ENCODE measurements at places on chromosomes 1 and 21.

DNA sequence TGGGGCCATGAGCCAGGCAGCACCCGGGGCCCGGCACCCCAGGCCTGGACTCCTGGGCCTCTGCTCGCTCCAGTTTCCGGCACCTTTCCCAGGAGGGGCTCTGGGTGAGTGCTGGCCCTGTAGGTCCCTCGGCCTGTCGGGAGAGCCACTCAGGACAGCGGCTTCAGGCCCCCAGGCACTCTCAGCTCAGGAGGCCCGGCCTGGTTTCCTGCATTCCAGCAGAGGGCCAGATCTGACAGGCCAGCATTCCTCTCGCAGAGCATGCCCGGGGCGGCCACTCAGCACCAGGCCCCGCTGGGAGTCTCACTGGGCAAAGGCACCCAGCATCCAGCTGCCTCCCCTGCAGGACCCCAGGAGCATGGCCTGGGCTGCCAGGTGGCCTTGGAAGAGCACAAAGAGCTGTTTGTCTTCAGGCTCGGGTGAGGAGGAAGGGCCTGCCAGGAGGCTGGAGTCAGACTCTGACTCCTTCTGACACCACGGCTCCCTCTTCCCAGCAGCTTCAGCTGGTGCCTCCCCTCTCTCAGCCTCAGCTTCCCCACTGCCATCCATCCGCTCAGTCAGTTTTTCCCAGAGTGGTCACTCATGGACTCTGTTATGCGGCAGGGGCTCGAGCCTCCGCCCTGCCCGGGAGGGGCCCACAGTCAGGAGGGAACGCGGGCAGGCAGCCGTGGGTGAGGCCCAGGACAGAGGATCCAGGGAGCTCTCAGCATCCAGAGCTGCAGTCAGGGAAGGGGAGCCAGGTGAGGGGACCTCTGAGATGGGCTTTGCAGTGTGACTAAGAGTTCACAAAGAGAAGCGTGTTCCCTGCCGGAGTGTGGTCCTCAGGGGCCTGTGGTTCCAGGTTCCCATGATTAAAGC is 51.7 kb downstream of the WNT9A start:
- no peak overlapping the region for H3K4me3 ChIP-seq
- peak; percentile 16 for DNase-seq
- no peaks in the 10 kb centered on the region for H3K36me3 ChIP-seq
- H3K27me3 ChIP-seq, result no peaks in the 10 kb centered on the region
- H3K4me1 ChIP-seq, result peaks cover 5% of the 10 kb centered on the region

- no peak for DNase-seq
- H3K4me3 ChIP-seq, result no peak overlapping the region
- H3K36me3 ChIP-seq, result no peaks in the 10 kb centered on the region
- no peaks in the 10 kb centered on the region for H3K4me1 ChIP-seq
Measured at GRCh38 chr1:186812570-186812969, 16.2 kb upstream of the PLA2G4A start.

DNA sequence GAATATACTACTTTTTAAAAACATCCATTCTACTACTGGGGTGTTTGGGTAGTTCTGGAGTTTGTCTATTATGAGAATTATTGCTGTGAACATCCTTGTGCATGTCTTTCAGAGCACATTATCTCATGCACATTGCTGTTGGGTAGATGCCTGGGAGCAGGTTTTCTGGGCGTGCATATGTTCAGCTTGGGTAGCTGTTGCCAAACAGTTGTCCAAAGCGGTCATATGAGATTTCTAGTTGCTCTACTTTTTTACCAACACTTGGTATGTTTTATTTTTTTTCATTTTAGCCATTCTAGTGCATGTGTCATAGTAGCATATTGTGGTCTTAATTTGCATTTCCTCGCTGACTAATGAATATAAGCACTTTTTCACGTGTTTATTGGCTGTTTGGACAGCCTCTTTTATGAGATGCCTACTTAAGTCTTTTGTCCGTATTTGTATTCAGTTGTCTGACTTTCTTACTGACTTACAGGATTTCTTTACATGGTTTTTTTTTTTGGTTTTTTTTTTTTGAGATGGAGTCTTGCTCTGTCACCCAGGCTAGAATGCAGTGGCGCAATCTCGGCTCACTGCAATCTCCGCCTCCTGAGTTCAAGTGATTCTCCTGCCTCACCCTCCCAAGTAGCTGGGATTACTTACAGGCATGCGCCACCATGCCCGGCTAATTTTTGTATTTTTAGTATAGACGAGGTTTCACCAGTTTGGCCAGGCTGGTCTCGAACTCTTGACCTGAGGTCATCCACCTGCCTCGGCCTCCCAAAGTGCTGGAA is 18.1 kb downstream of the ZDHHC18 start:
- DNase-seq, result no peak
- H3K27ac ChIP-seq, result no peak overlapping the region
- H3K27me3 ChIP-seq, result no peaks in the 10 kb centered on the region
- no peaks in the 10 kb centered on the region for H3K4me1 ChIP-seq

GRCh38 chr1:85091671-85092280 is 43.5 kb upstream of the MCOLN3 start:
- no peak overlapping the region for H3K4me3 ChIP-seq
- DNase-seq, result no peak
- H3K36me3 ChIP-seq, result no peaks in the 10 kb centered on the region
- H3K4me1 ChIP-seq, result no peaks in the 10 kb centered on the region
- H3K27me3 ChIP-seq, result no peaks in the 10 kb centered on the region
- H3K27ac ChIP-seq, result no peak overlapping the region

DNA sequence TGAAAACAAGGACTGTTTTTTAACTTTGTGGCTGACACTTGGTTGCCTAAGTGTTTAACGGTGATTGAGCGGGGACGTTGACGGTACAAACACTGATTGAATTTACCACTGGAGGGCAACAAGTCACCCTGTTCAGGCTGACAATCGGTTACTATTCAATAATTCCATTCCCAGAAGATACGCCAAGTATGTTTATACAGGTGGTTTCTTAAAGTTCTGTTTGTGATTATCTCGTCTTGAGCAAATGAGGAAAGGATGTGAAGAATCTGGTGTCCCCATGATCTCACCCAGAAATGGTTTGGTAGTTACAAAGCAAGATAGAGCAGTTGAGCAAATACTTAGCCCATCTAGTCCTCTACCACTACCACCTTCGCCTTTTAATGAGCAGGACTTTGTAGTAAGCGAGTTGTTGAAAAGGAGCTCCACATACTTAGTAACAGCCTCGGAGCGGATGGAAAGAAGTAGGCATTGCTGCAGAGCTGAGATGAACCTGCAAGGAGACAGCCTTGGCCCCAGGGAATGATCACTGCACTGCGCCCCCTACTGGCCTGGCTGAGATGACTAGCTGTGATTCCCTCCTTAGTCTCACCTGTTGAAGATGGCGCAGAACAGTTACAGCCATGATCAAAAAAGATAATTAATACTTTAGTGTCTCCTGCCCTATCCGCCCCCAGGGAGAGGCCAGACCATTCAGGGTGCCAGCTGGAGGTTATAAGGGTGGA is 36.3 kb downstream of the IFNAR1 start:
- no peaks in the 10 kb centered on the region for H3K27me3 ChIP-seq
- peak overlapping the region; percentile 21 for H3K27ac ChIP-seq
- DNase-seq, result peak; percentile 76

- H3K4me3 ChIP-seq, result no peak overlapping the region
- no peaks in the 10 kb centered on the region for H3K36me3 ChIP-seq
- H3K4me1 ChIP-seq, result peaks cover 8% of the 10 kb centered on the region
- no peak overlapping the region for H3K27ac ChIP-seq
- no peak for DNase-seq
Measured at GRCh38 chr1:6956488-6957159, 171.4 kb downstream of the CAMTA1 start.

DNA sequence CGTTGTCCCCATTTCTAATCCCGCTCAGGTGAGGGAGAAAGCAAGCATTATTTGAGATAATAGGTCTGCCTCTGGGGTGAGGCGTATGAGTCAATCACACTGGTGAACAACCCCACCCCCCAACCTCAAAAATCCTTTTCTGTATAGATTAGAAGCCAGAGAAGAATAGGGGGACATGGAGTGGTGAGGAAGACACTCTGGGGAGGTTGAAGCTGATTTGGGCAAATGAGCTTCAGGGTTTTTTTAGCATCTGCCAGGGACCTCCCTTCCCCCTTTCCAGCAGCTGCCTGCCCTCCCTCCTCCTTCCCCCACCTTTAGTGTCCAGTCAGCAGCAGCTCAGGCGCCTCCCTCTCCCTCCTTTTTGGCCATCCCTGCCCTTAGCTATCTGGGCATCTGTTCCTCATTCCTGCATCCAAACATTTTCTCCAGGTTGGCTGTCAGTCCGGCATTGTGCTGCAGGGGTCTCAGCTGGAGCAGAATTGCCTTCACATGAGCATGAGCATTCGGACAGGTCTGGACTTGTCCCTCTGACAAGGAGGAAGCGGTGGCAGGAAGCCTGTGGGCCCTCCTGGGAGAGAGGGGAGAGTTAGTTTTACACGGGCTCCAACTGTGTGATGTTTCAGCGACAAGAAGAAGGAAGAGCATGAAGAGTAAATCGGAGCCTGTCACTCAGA is 30.8 kb upstream of the PTGFRN start:
- H3K27me3 ChIP-seq, result no peaks in the 10 kb centered on the region
- H3K36me3 ChIP-seq, result no peaks in the 10 kb centered on the region
- no peak for DNase-seq
- no peak overlapping the region for H3K4me3 ChIP-seq

- H3K36me3 ChIP-seq, result no peaks in the 10 kb centered on the region
- H3K27ac ChIP-seq, result no peak overlapping the region
- H3K27me3 ChIP-seq, result no peaks in the 10 kb centered on the region
- H3K4me1 ChIP-seq, result no peaks in the 10 kb centered on the region
Measured at GRCh38 chr1:247358920-247359319, 27.3 kb upstream of the ZNF496 start.

GRCh38 chr21:34671891-34672290 is 3.1 kb downstream of the CLIC6 start:
- peaks cover 22% of the 10 kb centered on the region for H3K4me1 ChIP-seq
- DNase-seq, result no peak
- no peaks in the 10 kb centered on the region for H3K36me3 ChIP-seq
- no peak overlapping the region for H3K27ac ChIP-seq
- no peak overlapping the region for H3K4me3 ChIP-seq
- no peaks in the 10 kb centered on the region for H3K27me3 ChIP-seq

- H3K27ac ChIP-seq, result no peak overlapping the region
- H3K4me1 ChIP-seq, result peaks cover 17% of the 10 kb centered on the region
- H3K27me3 ChIP-seq, result no peaks in the 10 kb centered on the region
- no peaks in the 10 kb centered on the region for H3K36me3 ChIP-seq
Measured at GRCh38 chr1:205348554-205349487, 7.9 kb downstream of the KLHDC8A start.

GRCh38 chr1:31227891-31228568 is 11.7 kb downstream of the NKAIN1 start:
- no peak overlapping the region for H3K27ac ChIP-seq
- no peaks in the 10 kb centered on the region for H3K27me3 ChIP-seq
- no peaks in the 10 kb centered on the region for H3K4me1 ChIP-seq
- no peaks in the 10 kb centered on the region for H3K36me3 ChIP-seq

DNA sequence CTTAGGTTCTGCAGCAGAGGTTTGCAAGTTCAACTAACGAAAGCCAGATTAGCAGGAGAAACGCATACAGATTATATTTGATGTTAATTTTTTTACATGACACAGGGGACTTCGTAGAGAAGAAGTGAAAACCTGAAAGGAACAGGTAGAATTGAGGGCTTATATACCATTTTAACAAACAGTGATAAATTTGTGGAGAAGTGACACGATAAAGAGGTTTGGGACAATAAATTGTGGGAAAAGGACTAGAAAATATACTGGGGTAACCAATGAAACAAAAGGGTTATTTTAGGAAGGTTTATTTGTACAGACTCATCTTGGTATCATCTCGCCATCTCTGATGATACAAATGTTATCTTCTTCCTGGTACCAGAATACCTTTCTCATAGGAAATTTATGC is 452.9 kb downstream of the SETD4 start:
- H3K4me3 ChIP-seq, result no peak overlapping the region
- H3K4me1 ChIP-seq, result no peaks in the 10 kb centered on the region
- no peaks in the 10 kb centered on the region for H3K36me3 ChIP-seq
- H3K27ac ChIP-seq, result no peak overlapping the region
- DNase-seq, result no peak

DNA sequence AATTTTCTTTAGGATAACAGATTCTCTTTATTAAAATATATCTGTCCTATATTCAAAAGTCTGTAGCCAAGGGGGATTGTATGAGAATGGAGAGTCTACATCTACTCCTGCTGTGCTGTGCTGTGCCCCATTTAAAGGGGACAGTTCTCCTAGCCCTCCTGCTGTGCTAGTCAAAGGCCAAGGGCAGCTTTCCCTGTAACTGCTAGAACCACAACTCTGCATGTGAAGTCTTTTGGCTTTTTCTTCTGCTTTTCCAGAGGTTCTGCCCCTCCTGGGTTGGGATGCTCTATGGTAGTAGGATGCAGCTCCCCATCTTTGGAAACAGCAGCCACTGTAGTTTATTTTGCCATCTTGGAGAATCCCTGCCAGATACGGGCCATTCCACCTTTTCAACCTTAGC is 197.5 kb upstream of the JUN start:
- DNase-seq, result no peak
- H3K27me3 ChIP-seq, result no peaks in the 10 kb centered on the region
- no peaks in the 10 kb centered on the region for H3K36me3 ChIP-seq
- no peak overlapping the region for H3K4me3 ChIP-seq
- peaks cover 57% of the 10 kb centered on the region for H3K4me1 ChIP-seq

GRCh38 chr1:51417496-51418383 is 87.4 kb upstream of the TTC39A start:
- no peaks in the 10 kb centered on the region for H3K4me1 ChIP-seq
- no peaks in the 10 kb centered on the region for H3K27me3 ChIP-seq
- no peak for DNase-seq
- no peak overlapping the region for H3K27ac ChIP-seq

DNA sequence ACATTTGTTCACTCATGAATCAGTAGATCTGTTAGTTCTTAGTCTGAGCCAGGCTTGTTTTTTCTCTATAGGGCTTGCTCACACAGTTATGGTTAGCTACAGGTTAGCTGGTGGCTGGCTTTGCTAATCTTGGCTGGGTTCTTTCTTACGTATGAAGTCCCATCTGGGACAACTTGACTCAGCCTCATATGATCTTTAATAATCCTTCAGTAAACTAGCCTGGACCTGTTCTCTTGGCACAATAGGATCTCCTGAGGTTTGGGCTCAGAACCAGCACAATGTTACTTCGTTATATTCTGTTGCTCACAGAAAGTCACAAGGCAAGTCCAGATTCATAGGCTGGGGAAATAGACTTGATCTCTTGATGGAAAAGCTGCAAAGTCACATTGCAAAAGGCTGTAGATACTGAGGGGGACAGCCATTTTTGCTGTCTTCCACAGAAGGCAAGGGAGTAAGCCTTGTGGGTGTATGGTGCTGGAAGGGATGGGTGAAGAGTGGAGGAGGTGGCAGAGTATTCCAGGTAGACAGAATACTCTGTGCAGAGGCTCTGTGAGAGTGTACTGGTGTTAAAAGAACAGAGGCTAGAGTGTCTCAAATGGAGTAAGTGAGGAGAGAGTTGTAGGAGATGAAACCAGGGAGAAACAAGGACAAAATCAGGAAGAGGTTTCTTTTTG is 24.4 kb downstream of the EFCAB7 start:
- H3K27ac ChIP-seq, result no peak overlapping the region
- no peak overlapping the region for H3K4me3 ChIP-seq
- DNase-seq, result no peak
- no peaks in the 10 kb centered on the region for H3K4me1 ChIP-seq
- H3K27me3 ChIP-seq, result no peaks in the 10 kb centered on the region

Measured in body of pancreas (tissue), 4 donors.